ENCODE measurements at places on chromosomes 11 and 22. TPM values are rescaled to one million over a fixed set of nuclear protein-coding genes. Genes with fewer than 3 reads are reported as not detected.

DNA sequence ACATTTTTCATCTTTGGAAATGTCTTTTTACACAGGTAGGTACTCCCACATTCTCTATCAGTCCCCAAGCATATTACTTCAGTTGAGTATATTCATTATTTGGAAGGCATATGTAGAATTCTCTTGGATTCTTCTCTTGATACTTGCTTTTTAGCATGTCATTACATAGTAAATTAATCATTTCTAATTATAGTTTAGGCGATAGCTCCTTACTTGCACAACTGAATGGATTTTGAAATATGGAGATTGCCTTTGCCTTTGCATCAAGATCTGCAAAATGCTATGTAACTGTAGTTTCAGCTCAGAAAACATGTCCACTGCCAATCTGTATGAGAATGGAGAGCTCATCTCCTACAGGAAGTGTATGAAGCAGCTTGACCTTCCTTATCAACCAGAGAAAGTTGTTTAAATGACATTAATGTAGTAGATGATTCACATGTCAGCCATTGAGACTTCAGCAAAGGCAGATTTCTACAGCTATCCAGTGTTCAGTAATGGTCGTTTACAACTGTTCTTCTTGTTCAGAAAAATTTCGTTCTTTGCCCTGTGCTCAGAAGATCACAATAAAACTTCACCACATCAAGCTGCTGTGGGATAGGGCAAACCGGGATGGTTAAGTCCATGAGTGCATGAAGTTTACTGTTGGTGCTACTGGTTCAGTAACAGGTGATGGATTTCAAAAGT, 61.6 kb downstream of the PPP6R3 start:
- no peak for DNase-seq

DNA sequence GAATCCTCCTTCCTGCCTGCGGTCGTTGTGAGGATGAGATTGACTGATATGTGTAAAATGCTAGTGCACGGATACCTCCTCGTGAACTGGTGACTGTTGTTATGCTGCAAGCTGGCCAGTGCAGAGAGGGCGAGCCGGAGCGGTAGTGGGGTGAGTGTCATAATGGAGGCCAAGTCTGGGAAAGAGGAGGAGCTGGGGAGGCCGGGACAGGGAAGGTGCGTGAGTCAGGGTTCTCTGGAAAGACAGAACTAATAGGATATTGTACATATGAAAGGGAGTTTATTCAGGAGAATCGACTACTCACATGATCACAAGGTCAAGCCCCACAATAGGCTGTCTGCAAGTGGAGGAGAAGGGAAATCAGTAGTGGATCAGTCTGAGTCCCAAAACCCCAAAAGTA, 56.8 kb upstream of the FADD start:
- DNase-seq = no peak

- DNase-seq = no peak
These were observed 5.2 kb downstream of the NUMA1 start for GRCh38 chr11:72075109-72075508.

DNA sequence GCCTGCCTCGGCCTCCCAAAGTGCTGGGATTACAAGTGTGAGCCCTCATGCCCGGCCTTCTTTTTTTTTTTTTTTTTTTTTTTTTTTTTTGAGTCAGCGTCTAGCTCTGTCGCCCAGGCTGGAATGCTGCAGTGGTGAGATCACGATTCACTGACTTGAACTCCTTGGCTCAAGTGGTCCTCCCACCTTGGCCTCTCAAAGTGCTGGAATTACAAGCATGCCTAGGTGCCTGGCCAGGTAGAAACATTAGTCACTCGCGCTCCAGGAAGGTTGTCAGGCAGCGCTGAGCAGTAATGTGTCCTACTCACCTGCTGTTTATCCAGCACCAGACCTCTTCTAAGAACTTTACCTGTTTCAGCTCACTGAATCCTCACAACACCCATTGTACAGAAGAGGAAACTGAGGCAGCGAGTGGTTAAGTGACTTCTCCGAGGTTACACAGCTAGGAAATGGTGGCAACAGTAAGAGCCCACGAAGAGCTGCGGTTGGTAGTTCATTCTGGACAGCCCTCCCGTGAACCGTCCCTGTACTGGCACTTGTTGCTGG, 496 bp upstream of the CST6 start:
- peak; percentile 86 for DNase-seq

DNA sequence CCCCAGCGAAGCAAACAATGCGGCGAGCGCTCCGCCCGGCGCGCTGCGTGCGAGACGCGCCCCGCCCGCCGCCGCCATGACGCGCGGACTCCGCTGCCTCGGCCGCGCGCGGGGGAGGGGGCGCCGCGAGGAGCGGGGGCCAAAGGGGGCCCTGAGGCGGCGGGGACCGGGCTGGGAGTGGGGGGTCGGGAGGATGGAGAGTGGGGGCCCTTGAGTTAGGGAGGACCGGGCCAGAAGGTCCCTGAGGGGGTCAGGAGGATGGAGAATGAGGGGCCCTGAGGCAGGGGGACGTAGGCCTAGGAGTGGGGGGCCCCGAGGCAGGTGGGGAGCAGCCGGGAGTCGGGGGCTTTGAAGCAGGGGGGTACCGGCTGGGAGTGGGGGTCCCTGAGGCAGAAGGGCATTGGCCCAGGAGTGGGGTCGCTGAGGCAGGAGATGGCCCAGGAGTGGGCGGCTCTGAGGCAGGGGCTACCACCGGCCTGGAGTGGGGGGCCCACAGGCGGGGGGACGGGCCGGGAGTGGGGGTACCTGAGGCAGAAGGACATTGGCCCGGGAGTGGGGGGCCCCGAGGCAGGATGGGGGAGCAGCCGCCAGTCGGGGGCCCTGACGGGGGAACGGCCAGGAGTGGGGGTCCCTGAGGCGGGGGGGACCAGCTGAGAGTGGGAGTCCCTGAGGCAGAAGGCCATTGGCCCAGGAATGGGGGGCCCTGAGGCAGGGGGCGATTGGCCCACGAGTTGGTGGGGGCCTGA, at the start of gene BRD1:
Gene BRD1 (minus strand): TSS at position 21 of the 746 bp plus-strand sequence. CDS start 3,556 bp downstream, outside the sequence.
- DNase-seq = peak; percentile 78

- no peak for DNase-seq
These were observed 21.0 kb downstream of the PARVB start for GRCh38 chr22:44045145-44045544.

- DNase-seq = no peak
These were observed 11.4 kb downstream of the CHEK2 start for GRCh38 chr22:28730179-28730578.

DNA sequence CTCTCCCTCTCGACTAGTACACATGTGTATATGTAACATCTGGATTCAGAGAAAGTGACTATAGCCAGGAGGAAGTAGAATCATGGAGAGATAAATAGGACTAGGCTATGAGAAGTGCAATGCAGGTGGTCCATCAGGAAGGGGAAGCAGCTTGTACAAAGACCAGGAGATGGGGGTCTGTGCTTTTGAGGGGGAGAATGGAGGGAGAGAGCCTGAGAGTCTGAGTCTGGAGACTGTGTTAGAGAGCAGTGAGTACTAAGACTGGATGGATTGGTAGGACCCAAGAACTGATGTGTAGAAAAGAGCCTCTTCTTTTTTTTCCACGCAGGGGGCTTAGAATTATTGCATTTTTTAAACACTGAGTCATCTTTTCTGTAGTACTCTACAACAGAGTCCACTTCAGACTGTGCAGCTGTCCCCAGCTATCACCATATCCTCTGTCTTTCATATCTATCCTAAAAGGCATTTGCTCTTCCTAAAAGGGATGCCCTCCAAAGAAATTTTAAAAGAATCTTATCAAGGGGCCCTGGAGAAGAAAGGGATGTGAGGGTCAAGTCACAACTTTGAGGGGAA, 80.4 kb downstream of the BDNF start:
- no peak for DNase-seq

GRCh38 chr11:47586098-47586855, at the start of gene FAM180B:
Gene FAM180B, plus strand, starts transcription at chr11:47586678. Its CDS starts 91 bp downstream, at chr11:47586769.
- DNase-seq = no peak

DNA sequence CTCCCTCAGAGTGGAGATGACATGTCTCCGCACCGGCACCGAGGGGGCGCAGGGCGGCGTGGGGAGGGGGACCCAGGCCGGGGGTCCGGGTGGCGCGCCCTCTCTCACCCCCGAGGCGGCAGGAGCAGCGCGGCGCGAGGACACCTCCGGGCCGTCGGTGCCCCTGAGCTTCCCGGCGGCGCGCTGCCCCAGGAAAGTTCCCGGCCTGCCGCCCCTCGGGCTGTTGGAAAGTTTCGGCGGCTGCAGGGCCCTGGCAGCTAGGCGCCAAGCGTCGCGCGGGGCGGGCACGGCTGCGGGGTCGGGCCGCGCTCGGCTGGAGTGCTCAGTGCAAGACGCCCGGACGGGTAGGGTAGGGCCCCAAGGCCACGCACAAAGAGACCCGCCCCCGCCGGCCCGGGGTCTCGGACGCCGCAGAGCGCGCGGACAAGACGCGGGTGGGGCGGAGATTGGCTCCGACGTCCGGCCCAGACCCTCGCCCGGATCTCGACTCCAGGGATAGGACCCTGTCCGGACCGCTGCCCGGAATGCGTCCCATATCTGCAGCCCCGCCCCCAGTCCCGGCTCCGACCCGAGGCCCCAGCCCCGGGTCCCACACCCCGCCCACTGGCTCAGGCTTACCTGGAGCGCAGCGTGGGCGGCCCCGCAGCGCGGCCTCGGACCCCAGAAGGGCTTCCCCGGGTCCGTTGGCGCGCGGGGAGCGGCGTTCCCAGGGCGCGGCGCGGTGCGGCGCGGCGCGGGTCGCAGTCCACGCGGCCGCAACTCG, 471 bp downstream of the ARVCF start:
- DNase-seq = peak; percentile 71

- no peak for DNase-seq
These were observed 114.4 kb upstream of the ASPHD2 start for GRCh38 chr22:26314656-26315055.

DNA sequence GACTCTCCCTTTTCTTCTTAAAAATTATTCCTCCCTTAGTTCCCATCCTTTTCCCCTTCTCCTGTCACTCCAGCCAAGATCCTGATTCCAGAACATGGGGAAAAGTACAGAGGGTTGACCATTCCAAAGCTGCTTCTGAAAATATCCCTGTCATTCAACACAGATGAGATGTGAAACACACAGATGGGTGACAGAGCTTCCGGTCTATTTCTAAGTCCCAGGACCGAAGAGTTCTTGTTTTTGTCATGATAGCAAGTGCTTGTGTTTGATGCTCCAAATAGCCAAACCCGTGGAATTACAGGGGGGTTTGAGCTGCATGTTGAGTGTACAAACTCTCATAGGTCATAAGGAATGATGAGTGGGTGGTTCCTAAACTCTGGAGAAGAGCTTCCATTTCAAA, 57.9 kb downstream of the PARVA start:
- DNase-seq = no peak

- no peak for DNase-seq
These were observed 56.8 kb upstream of the GRIA4 start for GRCh38 chr11:105553025-105553424.

GRCh38 chr11:19193916-19194315, 7.9 kb downstream of the CSRP3 start:
- DNase-seq = no peak

- no peak for DNase-seq
These were observed 19.0 kb downstream of the CD5 start for GRCh38 chr11:61121192-61121831.

DNA sequence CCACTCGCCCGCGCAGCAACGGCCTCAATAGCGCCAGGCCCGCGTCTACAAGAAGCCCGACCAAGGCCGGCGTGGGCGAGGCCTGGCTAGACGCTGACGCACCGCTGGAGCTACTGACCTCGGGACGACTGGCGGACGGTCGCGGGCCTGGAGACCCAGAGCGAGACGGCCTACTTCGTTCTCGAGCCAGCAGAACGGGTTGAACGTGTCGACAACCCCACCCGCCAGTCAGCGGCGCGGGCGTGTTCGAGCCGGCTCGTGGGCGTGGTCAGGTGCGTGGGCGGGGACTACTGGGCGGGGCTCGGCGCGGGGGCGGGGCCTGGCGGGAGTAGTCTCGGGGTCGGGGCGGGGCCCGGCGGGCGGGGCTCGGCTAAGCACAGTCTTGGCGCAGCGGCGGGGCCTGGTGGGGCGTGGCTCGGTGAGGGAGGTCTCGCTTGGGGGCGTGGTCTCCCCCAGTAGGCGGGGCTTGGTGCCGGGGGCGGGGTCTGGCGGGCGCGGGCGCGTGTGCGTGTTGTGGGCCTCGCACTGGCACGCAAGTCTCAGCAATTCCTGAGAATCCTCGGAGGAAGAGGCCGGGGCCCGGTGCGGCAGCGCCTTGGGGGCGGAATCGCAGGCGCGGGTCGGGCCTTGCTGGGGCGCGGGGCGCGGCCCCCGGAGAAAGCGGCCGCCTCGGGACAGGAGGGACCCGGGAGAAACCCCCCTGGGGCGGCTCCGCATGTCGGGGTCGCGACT, at the start of gene RNH1:
Gene RNH1 (minus strand): TSS at position 248 of the 732 bp plus-strand sequence. CDS start 5,080 bp downstream, outside the sequence.
- peak; percentile 99 for DNase-seq

DNA sequence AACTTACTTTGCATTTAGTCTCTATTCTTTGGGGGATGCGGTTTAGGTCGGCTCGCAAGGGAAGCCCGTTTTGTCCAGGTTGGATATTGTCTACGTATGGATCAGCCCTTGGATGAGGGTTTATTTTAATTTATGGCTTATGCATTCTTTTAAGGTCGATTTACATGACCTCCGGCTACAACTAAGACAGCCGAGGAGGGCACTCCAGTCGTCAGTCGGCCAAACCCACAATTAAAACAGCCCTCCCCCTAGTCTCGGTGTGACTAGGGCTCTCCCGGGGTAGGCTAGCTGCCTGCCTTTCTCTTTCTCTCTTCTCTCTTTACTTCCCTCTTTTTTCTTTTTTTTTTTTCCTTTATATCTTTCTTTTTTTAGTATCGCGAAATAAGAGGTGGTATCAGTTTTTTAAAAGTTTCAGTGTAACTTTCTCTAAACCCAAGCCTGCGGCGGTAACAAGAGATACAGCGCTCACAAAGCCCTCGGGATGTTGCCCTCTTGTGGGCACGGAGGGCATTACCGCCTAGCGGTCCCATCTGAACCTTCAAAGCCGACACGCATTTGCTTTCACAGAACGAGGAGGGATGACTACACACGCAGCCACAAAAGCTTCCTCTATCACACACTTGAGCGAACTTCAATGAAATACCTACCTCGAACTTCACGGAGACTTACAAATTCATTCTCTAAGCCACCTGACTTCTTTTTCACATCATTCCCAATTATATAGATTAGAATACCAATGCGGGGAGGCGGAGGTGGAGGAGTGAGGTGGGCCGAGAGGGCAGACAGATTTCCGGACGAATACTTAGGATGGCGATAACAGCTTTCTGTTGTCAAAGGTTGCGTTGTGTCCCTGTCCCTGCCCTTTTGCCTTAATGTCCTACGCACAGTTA, 132.3 kb upstream of the C11orf58 start:
- peak; percentile 87 for DNase-seq

GRCh38 chr11:27582621-27583020, 76.1 kb upstream of the LIN7C start:
- DNase-seq = no peak

FAM227A gene
- 3.4 TPM for total RNA-seq

IGLL5 gene
- 11.1 TPM for total RNA-seq

OR52D1 gene
- total RNA-seq = not detected

RASGRP2 gene
- 30.4 TPM for total RNA-seq

VPS51 gene
- 94.9 TPM for total RNA-seq

GAL gene
- not detected for total RNA-seq

WNT7B gene
- 6.3 TPM for total RNA-seq

PDGFB gene
- 30.5 TPM for total RNA-seq

Measured in lower lobe of right lung (tissue), 2 donors.